ENCODE measurements at places on chromosomes 12 and 14.

DNA sequence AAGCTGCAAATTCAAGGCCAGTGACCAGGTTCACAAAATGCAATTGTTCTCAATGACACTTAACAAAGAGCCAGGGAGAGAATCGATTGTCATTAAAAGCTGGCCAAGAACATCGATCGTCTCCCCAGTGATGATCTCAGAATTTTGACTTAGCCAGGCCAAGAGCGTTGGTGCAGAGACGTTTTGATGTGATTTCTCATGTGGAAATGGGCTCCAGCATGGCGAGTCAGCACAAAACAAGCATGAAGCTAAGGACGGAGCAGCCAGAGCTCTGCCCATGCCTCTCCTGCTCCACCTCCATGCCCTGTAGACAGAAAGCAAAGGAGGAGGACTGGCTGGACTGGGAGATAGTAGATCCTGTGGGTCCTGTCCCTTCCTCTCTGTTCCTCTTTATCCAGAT lies 270.8 kb downstream of the FOXN3 start:
- DNase-seq = no peak

DNA sequence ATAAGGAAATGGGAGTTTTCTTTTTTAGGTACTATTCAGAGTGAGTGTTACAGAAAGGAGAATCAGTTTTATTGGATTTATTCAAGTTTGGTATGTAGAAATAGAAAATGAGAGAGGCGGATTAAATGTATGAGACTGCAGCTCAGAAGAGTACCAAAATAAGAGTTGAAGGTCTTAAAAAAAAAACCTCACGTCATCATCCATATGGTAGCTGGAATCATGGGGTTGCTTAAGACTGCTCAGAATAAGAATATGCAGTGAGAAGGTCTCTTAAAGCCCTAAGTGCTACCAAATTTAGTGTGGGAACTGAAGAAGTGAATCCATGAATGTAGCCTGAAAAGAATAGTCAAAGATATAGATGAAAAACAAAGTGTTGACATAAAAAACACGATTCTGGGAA lies 825.5 kb upstream of the SEL1L start:
- no peak for DNase-seq

GRCh38 chr14:77302926-77303325 lies 17.8 kb downstream of the POMT2 start:
- no peak for DNase-seq

GRCh38 chr12:27969624-27970400 lies 2.7 kb downstream of the PTHLH start:
- DNase-seq = no peak

DNA sequence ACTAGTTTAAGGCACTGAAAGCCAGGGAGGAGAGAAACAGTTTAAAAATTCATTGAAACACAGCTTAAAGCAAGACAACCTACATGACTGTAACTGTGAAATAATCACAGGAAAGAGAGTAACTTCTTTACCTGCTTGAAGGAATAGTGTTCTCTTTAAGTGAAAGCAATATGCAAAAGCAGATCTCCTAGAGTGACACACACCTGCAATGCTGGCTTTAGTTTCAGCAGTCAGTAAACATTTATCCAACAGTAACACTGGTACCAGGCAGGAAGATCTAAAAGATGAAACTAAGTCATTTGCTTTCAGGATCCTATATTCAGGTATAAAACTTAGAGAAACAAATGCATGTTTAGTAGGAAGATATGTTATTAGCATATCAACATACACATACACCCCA lies 85.3 kb upstream of the PPM1H start:
- DNase-seq = no peak

DNA sequence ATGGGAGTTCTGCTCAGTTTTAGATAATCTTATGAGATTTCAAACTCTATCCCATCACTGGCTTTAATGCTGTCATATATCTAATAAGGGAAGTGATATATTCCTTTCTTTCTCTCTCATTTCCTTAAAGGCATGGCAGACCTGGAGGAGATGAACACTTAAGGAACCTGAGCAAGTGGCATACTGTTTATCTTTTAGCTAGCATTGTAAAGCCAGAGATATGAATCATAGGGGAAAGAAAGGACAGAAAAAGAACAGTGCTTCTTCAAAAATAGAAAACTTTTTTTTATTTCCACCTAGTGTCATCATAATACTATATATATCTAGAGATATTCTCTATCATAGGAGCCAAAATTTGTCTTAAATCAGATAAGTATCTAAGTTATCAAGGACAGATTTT lies 68.3 kb upstream of the PSMA6 start:
- DNase-seq = no peak

- DNase-seq = no peak
Measured at GRCh38 chr12:82047446-82047845, 288.3 kb upstream of the PPFIA2 start.

DNA sequence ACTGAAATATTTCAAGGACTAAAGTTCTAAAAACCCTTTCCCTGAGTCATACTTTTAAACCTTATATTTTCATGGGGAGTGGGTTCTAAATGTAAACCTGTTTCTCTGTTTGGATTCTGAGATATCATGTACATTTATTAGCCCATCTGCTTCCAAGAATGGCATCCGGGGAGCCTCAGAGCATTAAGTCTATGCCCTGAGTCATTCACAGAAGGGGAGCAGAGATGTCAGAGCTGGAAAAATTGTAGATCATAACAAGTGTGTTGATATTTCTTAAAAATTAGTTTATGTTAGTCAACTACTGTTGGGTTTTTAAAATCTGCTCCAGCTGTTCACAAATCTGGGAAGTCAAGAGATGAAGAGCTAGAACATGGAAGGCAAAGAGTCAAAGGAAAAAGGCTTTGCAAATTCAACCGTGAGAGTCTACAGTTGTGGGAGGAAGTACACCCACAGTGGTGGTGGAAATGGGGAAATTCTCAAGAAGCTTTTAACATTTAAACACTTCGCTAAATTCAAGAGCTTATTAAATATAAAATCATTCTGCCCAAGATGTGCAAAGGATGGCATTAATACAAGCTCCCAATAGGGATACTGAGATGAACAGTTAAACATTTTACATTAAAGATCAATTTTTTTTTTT lies 70.5 kb upstream of the FLRT2 start:
- no peak for DNase-seq

- no peak for DNase-seq
Measured at GRCh38 chr12:38783304-38783703, 122.1 kb downstream of the CPNE8 start.

GRCh38 chr14:101810897-101811621 lies 49.5 kb downstream of the PPP2R5C start:
- no peak for DNase-seq

DNA sequence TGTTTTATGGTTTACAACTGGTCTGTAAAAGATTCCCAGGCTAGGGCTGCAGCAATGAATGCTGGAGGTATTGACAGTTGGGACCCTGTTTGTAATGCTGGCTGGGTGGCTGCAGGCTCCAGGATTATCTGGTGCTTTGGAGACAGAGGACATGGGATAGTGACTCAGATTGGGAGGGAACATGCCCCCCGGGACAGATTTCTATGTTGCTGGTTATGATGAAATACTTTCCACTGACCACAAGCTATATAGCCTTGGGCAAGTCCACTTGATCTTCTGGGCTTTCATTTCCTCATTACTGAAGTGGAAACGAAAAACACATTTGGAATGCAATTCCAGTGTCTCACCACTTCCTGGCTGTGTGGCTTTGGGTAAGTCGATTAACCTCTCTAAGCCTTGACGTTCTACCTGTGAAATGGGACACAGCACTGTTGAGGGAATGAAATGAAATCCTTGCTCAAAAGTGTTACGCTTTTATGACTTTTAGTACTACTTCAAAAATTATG lies 6.3 kb upstream of the TPCN1 start:
- no peak for DNase-seq

- DNase-seq = no peak
Measured at GRCh38 chr14:76784266-76784874, 23.1 kb downstream of the VASH1 start.

GRCh38 chr12:10406725-10407124 lies 2.8 kb downstream of the KLRC4 start:
- no peak for DNase-seq

GRCh38 chr14:67917006-67917405 lies 97.4 kb downstream of the RAD51B start:
- no peak for DNase-seq

GRCh38 chr12:88305254-88305890 lies 163.3 kb downstream of the TMTC3 start:
- no peak for DNase-seq

- DNase-seq = no peak
Measured at GRCh38 chr12:88339966-88340365, 197.9 kb downstream of the TMTC3 start.

Measured in stimulated activated CD8-positive, alpha-beta memory T cell treated with anti-CD3 and anti-CD28 coated beads, Interleukin-4, amount 100 ng/mL, for 1 hour (primary cell).